ENCODE measurements at places on chromosomes 1 and 21.
A peak's percentile ranks its signal among the peaks of the same experiment; 100 is the strongest.

- no peak for DNase-seq
Measured at GRCh38 chr21:42144221-42144620, 73.1 kb downstream of the UMODL1 start.

- no peak for DNase-seq
Measured at GRCh38 chr1:30807318-30808066, 49.9 kb upstream of the LAPTM5 start.

- DNase-seq, result no peak
Measured at GRCh38 chr1:156487862-156488261, 12.7 kb downstream of the MEF2D start.

GRCh38 chr1:14706631-14707030 is 108.1 kb downstream of the KAZN start:
- DNase-seq, result no peak

DNA sequence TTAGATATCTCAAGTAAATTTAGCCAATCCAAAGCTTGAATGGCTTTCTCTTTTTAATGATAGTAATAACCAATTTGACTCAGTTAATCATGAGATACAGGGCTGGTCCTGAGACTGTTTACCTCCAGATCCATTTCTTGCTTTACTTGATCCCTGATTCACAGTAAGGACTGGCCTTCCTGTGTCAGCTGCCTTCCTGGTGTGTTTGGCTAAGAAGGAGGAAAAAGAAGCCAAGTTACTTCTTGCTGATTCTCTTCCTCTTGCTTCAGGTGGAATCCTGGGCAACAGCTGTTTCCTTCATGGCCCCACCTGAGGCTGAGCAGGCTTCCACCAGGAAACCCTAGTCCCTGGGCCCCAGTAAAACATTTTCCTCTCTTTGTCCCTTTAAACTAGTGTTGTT is 14.6 kb upstream of the RC3H1 start:
- no peak for DNase-seq

DNA sequence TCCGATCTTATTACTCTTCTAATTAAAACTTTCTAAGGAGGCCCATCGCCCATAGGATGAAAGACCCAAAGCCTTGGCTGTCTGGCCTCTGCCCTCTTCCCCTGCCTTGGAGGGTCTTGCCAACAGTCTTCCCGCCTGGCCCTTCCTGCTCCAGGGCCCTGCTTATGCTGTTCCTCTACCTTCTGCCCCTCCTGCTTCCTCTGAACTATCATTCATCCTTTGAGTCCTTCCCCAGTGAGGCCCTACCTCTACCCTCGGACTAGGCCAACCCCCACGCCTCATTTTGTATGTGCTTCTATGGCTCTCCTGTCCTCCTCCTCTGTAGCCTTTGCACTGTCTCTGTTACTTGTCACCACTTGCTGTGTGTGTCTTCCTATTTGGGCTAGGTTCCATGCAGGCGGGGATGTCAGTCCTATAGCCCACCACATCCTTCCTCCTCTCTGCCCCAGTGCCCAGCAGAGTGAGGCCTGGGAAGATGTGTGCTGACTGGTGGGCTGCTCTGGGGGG is 5.4 kb downstream of the RUSC1 start:
- DNase-seq, result peak; percentile 22

DNA sequence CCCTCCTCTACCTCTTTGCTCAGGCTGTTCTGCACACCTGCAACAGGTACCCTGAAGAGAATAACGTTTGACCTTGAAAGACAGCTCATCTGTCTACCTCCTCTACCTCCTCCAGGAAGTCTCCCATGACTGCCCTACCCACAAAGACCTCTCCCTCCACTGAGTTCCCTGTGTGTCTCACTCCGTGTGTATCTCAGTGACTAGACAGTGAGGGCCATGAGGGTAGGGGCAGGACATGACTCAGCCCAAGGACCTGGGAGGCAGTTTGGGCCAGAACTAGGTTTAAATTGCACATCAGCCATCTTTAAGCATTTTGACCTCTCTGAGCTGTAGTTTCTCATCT is 32.0 kb upstream of the LRP8 start:
- DNase-seq, result no peak

GRCh38 chr1:93715529-93716126 is 34.0 kb upstream of the BCAR3 start:
- DNase-seq, result no peak

DNA sequence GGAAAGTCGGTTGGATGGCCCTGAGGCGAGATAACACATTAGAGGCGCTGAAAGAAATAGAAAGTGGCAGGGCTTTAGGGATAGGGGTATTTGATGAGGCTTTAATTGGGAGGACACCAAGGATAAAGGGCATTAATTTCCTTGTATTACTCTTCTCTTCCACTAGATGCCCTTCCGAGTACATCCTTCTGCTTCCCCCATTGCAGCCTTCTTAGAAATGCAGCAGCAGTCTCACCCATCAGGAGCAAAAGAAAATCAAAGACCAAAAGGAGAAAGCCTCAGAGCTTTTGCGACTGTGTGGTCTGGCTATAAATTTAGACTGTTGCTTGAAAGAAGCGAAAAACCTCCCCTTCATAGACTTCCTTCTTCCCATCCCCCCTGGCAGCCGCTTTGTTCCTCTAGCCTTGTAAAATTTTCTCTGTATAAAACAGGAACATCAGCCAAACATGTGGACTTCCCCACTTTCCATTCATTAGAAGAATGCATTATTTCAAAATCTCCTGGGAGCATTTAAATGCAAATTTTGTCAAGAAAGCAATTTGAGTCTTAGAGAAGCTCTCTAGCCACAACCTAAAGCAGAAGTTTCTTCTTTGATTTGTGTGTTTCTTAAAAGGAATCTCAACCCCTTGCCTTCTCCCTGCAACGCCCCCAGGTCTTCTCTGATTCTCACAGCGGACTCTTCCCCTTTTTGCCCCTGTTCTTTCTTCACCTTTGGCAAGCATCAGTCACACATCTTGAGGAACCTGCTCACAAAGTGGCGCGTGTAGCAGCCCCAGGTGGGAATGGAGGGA is 76.6 kb downstream of the NDUFS5 start:
- no peak for DNase-seq

- DNase-seq, result no peak
Measured at GRCh38 chr1:232893481-232894313, 56.7 kb upstream of the NTPCR start.

DNA sequence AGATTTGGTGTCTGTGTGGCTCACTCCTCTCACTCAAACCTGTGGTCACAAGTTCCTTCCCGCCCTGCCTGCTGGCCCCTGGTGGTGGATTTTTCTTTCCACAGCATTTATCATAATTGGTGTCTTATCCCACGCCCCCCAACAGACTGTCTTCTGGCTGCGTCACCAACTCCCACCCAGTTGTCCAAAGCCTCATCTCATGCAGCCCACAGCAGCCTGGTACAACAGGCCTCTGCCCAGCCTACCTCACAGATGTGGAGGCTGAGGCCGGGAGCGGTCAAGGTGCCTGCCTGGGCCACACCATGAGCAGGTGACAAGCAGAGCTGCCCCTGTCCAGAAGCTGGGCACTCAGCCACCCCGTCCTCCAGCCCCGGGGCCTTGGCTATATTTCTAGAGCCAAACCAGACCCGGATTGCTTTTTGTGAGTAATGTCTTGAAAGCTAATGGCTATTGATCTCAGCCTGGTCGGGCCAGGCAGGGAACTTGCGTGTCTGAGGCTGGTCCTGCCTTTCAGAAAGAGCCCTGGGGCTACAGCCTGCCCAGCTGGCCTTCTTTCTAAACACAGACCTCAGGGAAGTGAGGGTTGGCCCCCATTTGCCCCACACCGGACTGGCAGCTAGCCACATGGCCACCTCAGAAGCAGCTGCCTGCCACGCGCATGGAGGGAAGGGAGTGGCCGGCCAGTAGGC is 2.6 kb downstream of the KCNAB2 start:
- DNase-seq, result no peak

GRCh38 chr1:11495579-11495978 is 16.6 kb downstream of the DISP3 start:
- no peak for DNase-seq

GRCh38 chr1:1403653-1404052 is 3.4 kb downstream of the MRPL20 start:
- DNase-seq, result no peak

- peak; percentile 60 for DNase-seq
Measured at GRCh38 chr1:205543351-205544301, 39.2 kb downstream of the CDK18 start.

DNA sequence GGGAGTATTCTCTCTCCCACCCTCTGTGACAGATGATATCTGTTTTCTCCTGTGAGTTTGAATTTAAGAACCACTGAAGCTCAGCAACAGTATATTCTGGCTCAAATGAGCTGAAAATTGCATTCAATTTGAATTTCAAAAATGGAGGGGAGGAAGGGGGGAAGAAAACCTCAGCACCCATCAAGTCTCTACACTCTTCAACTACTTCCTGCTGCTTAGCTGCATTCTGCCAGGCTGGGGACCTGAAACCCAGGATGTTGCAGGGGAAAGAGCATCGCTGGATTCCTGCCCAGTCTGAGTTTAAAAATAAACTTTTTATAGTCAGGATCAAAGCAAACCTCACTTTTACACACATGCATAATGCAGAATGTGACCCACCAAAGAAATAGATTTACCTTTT is 214.3 kb upstream of the ESRRG start:
- DNase-seq, result no peak

GRCh38 chr1:94993931-94994645 is 67.2 kb upstream of the CNN3 start:
- no peak for DNase-seq

DNA sequence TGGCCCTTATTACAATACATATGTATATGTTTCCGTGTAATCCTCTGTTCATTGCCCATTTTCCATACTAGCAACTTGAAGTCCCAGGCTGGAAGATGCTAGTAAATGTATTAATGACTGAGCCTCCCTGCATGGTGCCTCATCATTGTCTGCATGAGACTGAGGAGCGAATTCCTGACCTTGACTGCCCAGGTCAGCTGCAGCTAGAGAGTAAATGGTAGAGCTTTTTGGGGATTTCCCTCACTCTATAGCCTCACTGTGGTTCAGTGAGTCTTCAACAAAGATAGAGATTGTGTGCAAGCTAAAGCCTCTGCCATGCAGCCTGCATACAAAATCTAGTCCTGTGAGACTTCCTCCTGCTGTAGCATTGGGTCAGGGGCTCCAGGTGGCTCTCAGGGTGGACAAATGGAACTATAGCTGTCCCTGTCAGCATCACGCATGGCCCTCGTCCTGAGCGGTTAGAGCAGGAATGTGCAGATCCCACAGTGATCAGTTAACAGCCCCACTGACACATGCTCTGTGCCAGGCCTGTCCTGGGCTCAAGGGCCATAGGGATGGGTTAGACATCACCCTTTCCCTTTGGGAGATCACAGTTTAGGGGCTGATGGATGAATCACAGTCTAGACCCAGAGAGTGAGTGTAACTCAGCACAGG is 741.7 kb downstream of the MATN1 start:
- DNase-seq, result no peak

- no peak for DNase-seq
Measured at GRCh38 chr1:229046251-229046853, 224.6 kb upstream of the RAB4A start.

GRCh38 chr1:25706146-25707089 is 89.8 kb downstream of the MAN1C1 start:
- DNase-seq, result no peak

- no peak for DNase-seq
Measured at GRCh38 chr1:98216304-98216703, 295.5 kb upstream of the DPYD start.

GRCh38 chr21:35810431-35810970 is 249.8 kb downstream of the SETD4 start:
- DNase-seq, result no peak

DNA sequence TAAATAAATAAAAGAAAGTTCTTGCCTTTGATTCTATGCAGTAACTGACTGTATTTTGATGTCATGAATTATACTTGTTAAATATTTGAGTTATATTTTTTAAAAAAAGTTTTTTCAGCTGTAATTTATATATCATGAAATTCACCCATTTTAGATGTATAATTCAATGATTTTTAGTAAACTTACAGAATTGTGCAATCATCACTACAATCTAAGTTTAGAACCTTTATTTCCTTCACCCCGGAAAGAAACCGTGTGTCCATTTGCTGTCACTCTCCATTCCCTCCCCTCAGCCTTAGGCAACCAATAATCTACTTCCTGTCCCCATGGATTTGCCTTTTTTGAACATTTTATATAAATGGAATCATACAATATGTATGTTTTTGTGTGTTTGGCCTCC is 32.5 kb upstream of the DISC1 start:
- no peak for DNase-seq

DNA sequence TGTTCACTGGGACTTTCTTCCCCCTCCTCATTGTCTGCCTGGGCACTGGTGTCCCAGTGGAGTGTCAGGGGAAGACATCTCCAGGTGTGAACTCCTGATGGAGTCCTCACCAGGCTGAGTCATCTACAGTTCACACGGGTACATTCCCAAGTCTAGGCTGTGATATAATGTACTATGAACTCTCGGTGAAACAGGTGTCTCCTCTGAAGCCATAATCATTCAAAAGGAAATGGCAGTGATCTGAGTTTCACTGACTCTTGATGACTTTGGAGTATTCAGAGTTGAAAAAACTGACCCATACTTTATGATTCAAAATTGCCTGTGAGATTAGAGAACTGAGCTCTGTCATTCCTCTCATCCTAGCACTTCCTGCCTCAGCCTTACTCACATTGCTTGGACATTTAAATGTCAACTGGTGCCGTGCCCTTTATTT is 9.1 kb downstream of the LAMC2 start:
- no peak for DNase-seq

GRCh38 chr1:62286786-62287224 is 32.4 kb downstream of the KANK4 start:
- DNase-seq, result no peak

DNA sequence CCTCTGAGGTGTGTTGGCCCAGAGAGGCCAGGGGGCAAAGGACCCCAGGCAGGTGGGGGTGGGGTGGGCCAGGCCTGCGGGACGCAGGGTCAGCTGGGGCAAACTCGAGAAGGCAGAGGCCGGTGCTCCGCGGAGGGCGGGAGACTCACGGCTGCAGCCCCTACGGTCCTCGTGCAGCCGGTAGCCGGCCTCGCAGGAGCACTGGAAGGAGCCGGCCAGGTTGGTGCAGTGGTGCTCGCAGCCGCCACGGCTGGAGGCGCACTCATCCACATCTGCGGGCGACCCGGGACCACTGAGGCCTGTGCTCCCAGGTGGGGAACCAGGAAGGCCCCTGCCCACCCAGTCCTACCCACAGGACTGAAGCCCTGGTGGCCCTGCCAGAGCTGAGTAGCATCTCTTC is 55.3 kb downstream of the ARHGEF16 start:
- no peak for DNase-seq

GRCh38 chr1:32066489-32066873 is 6.3 kb upstream of the TMEM39B start:
- peak; percentile 67 for DNase-seq

GRCh38 chr1:37932759-37933158 is 14.1 kb downstream of the INPP5B start:
- no peak for DNase-seq

DNA sequence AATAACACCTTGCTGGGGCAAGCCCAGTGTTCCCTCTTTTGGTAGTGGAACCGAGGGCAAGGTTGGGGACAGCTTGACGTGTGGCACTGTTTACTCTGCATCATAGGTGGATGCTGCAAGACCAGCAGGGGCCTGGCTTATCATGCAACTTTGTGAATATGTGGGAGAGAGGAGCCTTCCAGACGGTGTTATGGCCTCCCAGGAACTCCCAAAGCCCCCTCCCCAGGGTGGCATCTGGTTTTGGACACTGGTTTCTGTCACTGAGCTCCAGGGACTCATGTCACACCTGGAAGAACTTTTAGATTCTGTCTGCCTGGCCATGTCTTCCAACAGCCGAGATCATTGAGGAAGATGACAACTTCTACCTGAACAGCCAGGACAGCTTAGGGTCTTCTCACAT is 1.4 kb upstream of the TLR5 start:
- no peak for DNase-seq
